ENCODE measurements at places on chromosomes 4 and X. TPM values are rescaled to one million over a fixed set of nuclear protein-coding genes. Genes with fewer than 3 reads are reported as not detected.

GRCh38 chrX:150227873-150228410 lies 135.2 kb upstream of the MAMLD1 start:
- no peak for DNase-seq

FAM53A gene
- polyA plus RNA-seq = 0.84 TPM

- no peak for DNase-seq
These were observed 30.3 kb downstream of the SH3KBP1 start for GRCh38 chrX:19857131-19857530.

NDUFB11 gene
- 81.4 TPM for polyA plus RNA-seq

DNA sequence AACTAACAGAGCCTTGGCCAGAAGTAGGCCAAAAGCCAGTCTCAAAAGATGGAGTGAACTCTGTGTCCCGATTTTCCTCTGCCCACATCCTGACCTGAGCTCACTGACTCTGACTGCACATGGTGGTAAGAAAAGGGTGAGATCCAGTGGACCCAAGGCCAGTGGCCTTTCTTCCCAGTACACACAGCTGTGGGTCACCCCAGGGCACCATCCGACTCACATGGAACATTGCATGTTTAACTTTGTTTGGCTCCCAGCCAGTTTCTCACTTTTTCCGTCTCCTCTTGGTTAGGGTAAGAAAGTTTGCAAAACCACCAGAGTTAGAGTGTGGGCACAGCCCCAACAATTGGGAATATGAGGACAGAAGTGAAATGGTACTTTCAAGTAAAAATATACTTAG lies 69.8 kb downstream of the GAB1 start:
- DNase-seq = peak; percentile 38

DNA sequence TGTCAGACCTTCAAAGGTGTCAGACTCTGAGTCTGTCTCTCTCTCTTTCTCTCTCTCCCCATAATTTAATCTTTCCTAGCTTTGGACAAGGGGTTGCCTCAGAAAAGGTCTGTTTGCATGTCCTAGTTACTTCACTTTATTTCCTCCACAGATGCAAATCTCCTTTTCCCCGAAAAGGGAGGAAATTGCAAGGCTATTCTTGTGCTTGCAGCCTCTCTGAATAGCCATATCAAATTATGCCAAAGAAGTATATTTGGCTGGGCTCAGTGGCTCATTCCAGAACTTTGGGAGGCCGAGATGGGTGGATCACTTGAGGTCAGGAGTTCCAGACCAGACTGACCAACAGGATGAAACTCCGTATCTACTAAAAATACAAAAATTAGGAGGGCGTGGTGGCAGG lies 145.6 kb upstream of the GATB start:
- no peak for DNase-seq
